ENCODE measurements at places on chromosomes 11 and 22.

- DNase-seq, result no peak
Observed at GRCh38 chr11:13327421-13327820, 49.8 kb downstream of the BMAL1 start.

- no peak for DNase-seq
Observed at GRCh38 chr11:98183034-98183433, 837.7 kb upstream of the CNTN5 start.

DNA sequence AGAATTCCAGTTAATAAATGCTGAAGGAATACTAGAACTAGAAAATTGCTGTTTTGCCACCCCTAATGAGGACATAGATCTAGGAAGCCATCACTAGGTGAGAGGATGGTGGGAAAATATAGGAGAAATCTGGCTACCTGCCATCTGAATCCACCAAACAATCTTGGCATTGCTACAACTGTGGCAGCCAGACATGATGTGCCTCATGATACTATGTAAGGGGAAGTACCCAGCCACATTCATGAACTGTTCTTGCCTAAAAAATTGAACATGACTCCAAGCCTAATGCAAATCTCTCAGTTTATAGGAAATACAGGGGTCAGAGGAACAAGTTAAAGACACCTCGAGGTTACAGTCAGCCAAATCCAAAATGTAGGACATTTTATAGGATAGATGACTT is 72.8 kb downstream of the SFI1 start:
- DNase-seq, result no peak

DNA sequence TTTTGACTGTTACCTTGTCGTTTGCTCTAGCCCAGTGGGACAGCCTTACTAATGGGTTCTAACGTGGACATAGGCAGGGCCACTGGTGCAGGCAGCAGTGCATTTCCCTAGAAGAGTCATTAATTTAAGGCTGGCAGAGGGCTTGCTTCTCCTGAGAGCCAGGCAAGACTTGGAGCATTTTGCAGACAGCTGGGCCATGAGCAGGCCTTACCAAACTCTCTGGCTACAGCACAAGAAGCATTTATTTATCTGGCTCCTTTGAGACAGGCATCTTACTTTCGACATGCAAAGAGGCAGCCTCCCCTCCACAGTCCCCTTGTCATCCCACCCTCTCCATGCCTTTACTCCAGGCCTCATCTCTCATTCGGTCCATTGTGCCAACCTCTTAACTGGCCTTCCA is 139.9 kb downstream of the CSNK2A3 start:
- no peak for DNase-seq

GRCh38 chr11:73667891-73668290 is 21.5 kb downstream of the PLEKHB1 start:
- no peak for DNase-seq

GRCh38 chr11:92707173-92707619 is 262.3 kb upstream of the MTNR1B start:
- no peak for DNase-seq

DNA sequence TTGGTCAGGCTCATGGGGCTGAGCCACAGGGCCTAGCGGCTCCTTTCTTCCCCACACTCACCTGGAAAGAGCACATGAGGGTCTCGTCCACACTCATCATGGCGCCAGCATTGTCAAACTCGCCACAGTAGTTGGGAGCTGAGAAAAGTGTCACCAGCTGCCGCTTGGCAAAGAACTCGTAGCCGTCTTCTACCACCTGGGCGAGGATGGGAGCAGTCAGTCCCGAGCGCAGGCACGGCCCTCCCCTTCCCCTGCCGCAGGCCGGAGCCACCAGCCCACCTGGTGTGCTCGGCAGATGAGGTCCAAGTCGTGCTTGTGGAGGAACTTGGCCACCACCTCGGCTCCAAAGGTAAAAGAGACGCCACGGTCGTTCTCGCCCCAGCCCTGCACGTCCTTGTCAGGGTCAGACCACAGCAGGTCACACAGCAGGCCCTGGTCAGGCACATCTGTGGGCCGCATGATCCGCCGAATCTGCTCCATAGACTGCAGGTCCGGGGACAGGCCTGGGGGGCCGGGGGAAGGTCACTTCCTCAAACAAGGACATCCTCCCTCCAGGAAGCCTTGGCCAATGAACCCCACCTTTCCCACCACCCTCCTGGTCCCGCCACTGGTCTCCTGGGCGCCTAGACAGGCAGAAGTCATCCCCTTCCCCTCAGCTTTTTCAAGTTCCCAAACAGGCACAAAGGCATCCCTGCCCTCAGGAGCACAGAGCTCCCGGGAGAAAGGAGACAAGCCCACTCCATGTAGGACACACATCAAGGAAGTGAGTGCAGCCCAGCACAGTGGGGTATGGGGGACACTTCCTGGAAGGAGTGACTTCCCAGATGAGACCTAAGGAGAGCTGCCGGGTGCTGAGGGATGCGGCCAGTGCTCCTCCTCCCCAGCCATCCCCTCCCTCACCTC is 2.7 kb downstream of the PPP1CA start:
- DNase-seq, result no peak

GRCh38 chr22:46612341-46612903 is 7.8 kb upstream of the GRAMD4 start:
- DNase-seq, result no peak

GRCh38 chr11:124801014-124801413 is 808 bp upstream of the MSANTD2 start:
- no peak for DNase-seq

DNA sequence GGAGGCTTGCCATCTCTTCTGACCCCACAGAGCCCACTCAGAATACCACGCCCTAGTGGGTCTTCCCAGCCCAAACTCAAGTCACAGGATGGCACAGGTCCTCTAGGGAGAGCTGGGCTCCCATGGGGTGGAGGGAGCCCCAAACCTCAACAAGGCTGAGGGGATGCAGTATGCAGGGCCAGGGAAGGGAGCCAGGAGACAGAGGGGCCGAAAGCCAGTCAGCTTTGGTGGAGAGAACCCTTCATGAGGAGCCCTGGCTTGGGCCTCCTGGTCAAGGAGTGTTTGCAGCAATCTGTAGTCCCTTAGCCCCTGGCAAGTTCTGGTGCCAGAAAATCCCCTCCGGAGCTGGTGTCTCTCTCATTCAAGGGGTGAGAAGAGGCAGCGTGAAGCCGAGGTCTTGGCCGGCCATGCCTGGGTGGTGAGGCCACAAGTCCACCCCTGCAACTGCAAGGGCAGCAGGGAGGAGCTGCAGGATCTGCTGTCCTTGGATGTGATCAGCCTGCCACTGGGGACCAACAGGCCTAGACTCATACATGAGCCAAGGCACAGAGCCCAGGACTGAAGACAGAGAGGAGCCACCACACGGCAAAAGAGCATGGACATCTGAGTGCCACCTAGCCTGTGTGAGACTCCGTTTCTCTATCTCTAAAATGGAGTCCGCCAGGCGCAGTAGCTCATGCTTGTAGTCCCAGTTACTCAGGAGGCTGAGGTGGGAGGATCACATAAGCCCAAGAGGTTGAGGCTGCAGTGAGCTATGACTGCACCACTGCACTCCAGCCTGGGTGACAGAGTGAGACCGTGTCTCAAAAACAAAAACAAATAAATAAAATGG is 24.1 kb downstream of the NEAT1 start:
- DNase-seq, result peak; percentile 78

DNA sequence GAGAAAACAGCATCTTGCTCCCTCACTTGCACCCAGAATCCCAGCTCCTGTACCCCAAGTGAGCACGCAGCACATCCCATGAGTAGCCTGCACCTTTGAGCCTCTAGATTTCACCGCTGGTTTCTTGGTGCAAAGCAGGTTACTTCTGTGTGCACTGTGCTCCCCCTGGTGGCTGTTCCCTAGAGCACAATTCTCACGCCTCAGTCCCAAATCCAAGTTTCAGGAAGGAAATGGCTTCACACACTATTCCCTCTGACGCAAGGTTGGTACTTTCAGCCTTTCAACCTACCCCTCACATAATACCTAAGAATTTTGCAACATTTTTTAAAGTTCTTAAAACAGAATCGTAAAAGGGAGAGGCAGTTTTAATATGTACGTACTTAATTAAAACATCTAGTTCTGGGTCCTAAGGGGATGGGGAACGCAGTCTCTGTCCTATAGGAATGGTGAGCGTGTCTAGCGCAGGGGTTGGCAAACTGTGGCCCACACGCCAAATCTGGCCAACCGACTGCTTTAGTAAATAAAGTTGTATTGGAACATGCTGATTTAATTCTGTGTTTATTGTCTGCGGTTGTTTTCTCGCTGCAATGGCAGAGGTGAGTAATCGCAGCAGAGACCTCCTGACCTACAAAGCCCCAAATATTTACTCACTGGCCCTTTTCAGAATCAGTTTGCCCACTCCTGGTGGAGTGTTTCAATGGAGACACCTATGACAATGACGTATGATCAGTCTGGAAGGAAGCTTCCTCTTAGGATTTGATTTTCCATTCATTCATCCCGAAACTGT is 27.5 kb downstream of the DHCR7 start:
- DNase-seq, result no peak

DNA sequence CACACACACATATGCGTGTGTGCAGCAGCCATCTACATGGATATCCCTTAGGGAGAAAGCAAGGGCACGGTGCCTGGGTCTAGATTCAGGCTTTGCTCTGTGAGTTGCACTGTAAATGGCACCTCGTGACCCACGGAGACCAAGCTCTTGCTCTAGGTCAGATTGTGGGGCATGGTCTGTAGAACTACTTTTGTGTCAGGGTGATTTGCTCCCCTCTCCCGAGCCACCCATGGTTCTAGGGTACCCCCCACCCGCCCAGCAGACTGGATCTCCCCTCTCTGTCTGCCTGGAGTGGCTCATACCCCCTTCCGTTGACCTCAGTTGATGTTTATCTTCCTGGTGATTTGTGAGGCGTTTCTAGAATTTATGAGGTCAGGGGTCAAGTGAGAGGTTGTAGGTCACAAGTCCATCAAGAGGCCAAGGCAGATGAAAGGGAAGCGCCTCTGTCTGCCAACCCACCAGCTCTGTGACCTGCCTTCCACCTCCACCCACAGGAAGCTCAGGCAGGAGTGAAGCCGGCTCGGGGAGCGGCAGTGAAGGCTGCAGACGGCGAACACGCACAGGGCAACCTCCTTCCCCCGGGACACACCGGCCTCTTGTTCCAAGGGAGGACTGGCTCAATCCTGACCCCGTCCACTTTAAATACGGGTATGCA is 76.2 kb upstream of the TTLL12 start:
- DNase-seq, result peak; percentile 68

Measured in right lobe of liver (tissue), 6 donors.